ENCODE measurements at places on chromosomes 1 and 21.

DNA sequence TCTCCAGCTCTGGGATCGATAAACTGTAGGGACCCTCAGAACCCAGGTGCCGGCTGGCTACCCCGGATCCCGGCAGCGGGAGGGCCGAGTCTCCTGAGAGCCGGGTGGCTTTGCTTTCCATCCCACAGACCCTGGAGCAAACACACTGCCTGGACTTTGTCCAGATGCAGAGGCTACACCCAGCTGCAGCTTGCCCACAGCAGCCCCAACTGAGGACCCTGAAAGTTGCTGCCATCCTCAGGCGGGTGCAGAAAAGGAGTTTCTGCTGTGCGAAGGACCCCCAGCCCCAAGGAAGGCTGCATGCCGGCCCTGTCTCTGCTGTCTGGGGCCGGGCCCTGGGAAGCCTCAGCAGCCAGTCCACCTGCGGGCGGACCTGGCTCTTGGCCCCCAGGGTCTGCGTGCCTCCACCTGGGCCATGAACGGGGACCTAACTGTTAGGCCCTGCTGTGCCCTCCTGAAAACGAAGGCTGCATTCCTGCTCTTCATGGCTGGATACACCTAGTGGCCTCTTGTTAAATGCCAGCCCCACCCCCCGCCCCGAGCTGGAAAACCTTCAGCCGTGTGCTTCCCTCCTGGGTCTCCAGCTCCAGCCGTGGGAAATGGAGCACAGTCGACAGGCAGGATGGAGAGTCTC lies 97.5 kb upstream of the ARHGEF16 start:
- DNase-seq: no peak

GRCh38 chr1:58030456-58030855 lies 516.1 kb downstream of the OMA1 start:
- DNase-seq: no peak

GRCh38 chr1:65724151-65724550 lies 68.5 kb upstream of the PDE4B start:
- no peak for DNase-seq

- DNase-seq: peak; percentile 96
These were observed 60.5 kb downstream of the ATP1A1 start for GRCh38 chr1:116433275-116434257.

GRCh38 chr1:29849038-29849750 lies 612.9 kb downstream of the PTPRU start:
- peak; percentile 8 for DNase-seq

DNA sequence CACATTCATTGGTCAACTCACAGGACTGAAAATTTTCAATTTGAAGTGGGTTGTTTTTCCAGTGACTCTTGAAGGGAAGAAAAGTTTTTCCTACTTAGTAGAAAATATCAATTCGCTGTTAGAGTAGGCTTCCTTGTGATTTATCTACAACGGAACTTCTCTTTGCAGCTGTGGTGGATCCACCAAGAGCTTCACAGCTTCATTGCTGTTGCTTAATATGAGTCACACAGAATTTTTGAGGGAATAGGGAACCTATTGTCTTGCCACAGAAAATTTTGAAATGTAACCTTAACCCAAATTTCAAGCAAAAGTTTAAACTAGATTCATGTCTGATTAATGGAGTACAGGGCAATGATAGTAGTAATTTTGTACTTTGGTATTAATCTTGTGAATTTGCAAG lies 58.4 kb upstream of the IFI44L start:
- no peak for DNase-seq

DNA sequence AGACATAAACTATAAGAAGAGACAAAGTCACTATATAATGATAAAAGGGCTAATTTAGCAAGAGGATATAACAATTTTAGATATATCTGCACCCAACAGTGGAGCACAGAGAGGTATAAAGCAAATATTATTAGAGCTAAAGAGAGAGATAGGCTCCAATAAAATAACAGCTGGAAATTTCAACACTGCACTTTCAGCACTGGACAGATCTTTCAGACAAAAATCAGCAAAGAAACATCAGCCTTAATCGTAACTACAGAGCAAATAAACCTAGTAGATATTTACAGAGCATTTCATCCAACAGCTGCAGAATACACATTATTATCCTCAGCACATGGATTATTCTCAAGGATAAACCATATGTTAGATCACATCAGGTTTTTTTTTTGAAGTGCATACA lies 642.9 kb downstream of the AMY1C start:
- no peak for DNase-seq

DNA sequence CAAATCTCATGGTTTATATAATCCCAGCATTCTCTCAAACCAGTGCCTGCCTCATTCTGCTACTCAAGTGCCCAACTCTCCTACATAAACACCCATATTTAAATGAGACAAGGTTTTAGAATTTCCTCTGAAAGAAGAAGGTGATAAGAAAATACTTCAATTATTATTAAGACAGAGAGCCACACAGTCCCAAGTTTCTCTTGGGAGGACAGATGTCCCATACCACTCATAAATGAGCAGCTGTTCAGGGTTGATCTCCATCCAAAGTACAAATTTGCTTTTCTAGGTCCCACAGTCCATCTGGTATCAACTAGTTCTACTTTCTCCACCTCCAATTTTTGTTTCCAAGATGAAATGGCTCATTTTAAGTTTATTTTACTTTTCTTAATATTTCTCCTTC lies 11.3 kb downstream of the DCAF8 start:
- DNase-seq: peak; percentile 24

GRCh38 chr1:29972421-29973053 lies 736.2 kb downstream of the PTPRU start:
- DNase-seq: no peak

DNA sequence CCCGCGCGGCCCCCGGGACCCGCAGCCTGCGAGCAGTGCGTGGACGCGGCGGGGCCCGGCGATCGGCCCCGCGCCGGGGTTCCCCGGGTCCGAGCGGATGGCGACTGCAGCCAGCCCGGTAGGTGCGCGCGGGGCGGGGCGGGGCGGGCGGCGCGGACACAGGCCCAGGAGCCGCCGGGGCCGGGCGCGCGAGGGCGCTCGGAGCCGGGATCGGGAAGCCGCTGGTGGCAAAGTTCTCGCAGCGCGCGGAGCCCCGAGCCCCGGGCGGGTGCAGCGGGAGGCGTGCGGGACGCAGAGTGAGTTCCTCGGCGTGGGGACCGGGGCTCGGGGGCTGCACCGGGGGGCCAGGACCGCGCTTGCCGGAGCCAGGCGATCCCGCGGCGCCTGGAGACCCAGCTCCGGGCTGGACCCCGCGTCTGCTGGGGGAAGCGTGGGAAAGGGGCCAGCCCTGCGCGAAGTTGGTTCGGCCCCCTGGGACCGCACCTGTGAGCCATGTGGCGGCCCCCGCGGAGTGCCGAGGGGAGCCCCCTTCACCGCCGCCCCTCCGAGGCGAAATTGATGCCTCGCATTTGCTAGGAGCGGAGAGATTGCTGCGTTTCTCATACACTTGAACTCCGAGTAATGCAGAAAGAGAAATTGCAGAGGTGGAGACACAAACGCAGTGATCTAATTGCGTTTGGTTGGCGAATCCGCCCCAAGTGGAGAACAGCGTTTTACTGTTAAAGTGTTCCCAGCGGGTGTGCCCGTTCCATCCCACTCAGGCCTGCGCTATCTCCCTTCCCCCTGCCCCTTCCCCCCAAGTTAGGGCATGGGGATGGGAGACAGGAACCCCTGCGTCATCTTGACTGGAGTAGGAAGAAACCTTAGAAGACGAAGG lies 228.9 kb upstream of the TMEM51 start:
- peak; percentile 46 for DNase-seq

DNA sequence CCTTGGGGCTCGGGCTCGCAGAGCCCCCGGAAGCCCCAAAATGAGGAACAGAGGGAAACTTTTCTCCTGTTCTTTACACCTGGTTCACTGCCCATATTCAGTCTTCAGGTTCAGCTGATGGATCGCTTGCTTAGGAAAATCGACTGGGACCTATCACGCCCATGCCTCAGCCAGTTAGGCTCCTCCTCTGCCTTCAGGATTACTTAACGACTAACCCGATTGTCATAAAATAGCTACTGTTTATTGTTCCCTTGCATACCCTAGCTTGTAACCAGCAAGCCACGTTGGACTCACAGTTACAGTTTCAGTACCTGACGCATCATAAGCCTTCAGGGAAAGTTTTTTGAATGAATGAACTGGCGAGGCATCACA lies 692 bp downstream of the TARDBP start:
- DNase-seq: no peak

DNA sequence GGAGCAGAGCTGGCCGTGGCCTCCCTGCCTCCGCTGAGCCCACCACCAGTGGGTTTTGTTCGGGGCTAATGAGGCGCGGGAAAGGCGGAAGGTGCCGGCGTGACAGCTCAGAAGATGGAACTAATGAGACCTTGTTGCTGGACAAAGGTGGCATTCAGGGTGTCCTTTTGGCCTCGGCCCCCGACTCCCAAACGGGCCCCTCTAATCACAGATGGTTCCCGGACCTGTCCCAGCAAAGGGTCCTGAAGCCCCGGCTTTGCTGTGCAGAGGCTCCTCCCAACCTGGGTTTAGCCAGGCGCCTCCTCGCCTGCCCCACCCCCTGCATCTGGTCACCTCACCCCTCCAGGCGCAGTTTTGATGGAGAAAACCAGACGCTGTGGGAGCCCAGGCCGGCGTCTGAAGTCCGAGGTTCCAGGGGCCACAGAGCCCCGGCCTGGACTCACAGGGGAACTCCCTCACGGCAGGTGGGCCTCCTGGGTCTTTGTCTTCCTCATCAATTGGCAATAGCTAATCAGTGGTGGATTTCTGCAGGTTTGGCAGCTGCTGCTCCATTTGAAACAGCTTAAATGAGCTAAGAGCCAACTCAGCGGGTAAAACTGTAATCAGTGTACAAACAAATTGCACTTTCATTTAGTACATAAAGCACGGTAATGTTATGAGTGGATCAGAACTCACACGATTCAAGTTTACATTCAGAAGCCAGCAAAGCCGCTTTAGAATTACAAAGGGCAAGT lies 44.3 kb upstream of the ADARB1 start:
- DNase-seq: no peak

- DNase-seq: no peak
These were observed 29.6 kb upstream of the ZNF326 start for GRCh38 chr1:89965193-89965768.

- DNase-seq: no peak
These were observed 88.6 kb downstream of the GPATCH2 start for GRCh38 chr1:217542136-217542777.

DNA sequence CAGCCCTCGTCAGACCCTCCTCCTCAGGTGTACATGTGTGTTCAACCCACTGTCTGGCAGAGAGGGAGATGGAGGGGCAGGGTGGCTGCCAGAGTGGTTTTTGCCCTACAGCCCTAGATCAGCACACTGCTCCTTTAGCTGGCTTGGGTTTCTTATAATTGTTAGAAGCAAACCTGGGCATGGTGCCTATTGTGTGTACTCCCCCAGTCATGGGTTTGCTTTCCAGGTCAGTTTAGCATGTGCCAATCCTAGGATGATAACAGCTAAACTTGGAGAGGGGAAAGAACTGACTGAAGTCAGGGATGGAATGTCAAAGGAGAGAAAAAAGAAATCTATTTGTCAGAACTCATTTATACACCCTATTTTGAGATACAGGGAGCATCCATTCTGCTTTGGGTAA lies 63.3 kb downstream of the UCK2 start:
- no peak for DNase-seq

DNA sequence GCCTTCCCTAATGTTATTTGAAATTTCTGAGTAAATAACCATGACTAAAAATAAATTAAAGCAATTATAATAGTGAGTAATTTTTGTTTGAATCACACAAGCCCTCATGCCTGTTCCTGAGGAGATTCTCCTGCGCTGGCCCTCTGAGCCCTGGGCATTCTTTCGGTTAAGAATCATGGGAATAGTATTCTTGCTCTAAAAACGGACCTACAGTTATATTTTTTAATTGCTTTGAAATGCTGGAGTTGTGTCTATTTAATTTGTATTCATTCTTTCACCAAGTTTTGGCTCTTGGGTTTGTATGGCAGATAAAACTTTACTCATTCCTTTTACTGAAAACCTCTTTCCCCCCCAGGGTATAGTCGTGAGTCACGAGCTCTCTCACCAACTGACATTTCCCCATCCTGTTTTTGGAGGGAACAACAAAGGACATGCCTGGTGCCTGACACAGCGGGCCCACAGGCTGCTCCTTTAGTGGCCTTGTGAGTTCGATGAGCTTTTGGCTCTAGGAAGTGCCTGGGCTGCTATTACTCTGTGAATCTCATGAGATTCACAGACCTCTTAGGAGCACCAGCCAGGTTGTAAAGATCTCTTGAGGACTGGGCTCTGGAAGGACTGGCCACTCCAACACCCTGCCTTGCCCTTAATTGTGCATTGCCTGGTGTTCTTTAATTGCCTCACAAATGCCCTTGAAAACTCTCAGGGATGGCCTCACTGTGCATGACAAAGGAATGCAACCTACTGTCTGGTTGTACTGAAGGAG lies 58.6 kb downstream of the DDR2 start:
- no peak for DNase-seq

- DNase-seq: no peak
These were observed 8.9 kb upstream of the HAO2 start for GRCh38 chr1:119359730-119360129.

DNA sequence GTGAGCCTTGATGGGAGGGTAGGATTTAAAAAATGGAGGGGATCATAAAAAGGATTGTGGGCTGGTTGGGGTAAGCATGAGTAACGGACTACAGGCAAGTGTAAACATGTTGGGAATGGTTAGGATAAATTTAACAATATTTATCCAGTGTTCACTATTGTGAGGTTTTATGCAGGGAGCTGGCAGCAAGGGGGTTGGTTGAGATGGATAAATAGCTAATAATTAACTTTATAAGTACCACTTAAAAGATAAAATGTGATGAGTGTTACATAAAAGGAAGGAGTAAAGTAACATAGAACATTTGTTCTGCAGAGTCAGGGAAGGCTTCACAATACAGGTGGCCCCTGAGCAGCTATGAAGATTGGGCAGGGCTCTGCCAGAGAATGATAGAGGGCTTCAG lies 109.0 kb downstream of the NGF start:
- DNase-seq: no peak

DNA sequence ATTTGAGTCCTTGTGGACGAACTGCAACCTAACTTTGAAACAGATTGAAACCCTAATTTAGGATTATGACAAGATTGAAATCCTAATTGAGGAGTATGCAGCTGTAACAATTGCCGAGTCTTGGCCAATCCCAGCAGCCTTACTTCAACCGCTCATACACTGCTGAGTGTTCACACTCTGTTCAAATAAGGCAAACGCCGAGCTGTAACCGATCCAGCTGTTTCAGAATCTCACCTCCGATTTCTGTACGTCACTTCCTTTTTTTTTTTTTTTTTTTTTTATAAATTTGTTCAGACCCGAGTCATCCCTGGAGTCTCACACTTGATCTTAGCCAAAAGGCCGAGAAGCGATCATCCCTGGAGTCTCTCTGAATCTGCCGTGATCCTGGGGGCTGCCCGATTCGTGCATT lies 22.3 kb upstream of the ATP5PO start:
- DNase-seq: no peak

- DNase-seq: no peak
These were observed 42.0 kb upstream of the SPOCD1 start for GRCh38 chr1:31857863-31858262.

GRCh38 chr1:81548918-81549587 lies 251.7 kb upstream of the ADGRL2 start:
- DNase-seq: no peak

All from Ammon's horn (tissue), 1 donor.